Lung (tissue), 17 donors: ENCODE measurements at places on chromosomes 5 and 9. TPM values are rescaled to one million over a fixed set of nuclear protein-coding genes. Genes with fewer than 3 reads are reported as not detected.
A peak's percentile ranks its signal among the peaks of the same experiment; 100 is the strongest.

Gene CLIC3
- total RNA-seq: 115 TPM

Gene LIX1
- total RNA-seq: not detected

Gene SWI5
- total RNA-seq: 19.6 TPM

Gene GAS1
- total RNA-seq: 21.2 TPM

GRCh38 chr9:81231011-81231410 is 458.3 kb downstream of the TLE1 start:
- no peaks in the 10 kb centered on the region for H3K36me3 ChIP-seq
- H3K4me1 ChIP-seq: no peaks in the 10 kb centered on the region
- H3K27ac ChIP-seq: no peak overlapping the region
- H3K27me3 ChIP-seq: no peaks in the 10 kb centered on the region

GRCh38 chr5:160802592-160802991 is 49.4 kb downstream of the ATP10B start:
- no peak overlapping the region for H3K4me3 ChIP-seq
- no peaks in the 10 kb centered on the region for H3K27me3 ChIP-seq
- no peak overlapping the region for H3K27ac ChIP-seq
- H3K36me3 ChIP-seq: no peaks in the 10 kb centered on the region
- H3K4me1 ChIP-seq: peaks cover 10% of the 10 kb centered on the region

- no peak for DNase-seq
- no peaks in the 10 kb centered on the region for H3K36me3 ChIP-seq
- peaks cover 2% of the 10 kb centered on the region for H3K27me3 ChIP-seq
- H3K27ac ChIP-seq: no peak overlapping the region
Observed at GRCh38 chr5:170606941-170607340, 103.1 kb downstream of the KCNIP1 start.

GRCh38 chr5:157384971-157385709 is 74.9 kb upstream of the NIPAL4 start:
- peaks cover 6% of the 10 kb centered on the region for H3K4me1 ChIP-seq
- peak; percentile 61 for DNase-seq
- H3K27me3 ChIP-seq: no peaks in the 10 kb centered on the region
- H3K36me3 ChIP-seq: no peaks in the 10 kb centered on the region

DNA sequence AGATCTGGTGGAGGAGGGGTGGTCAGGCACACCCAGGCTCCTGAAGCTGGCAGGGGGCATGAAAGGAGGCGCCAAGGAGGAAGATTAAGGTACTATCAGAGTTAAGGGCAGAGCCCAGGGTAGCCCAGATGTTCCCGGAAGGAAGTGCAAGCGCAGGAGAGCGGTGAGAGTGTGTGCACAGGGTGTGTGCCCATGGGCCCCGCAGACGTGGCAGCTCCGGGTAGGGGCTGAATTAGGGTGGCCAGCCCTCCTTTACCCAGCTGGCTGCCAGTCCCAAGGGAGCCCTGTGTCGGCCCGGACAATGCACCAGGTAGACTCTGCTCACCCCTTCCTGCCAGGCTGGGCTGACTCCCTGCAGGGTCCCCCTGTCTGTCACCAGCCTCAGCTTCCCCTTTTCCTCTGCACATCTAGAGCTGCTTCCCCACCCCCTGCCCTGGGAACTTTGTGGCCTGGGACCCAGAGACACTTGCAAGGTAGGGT is at the start of gene SMIM33:
TSS of gene SMIM33 (plus strand) at position 184 of the 480 bp plus-strand sequence. CDS start at position 302, 118 bp downstream.
- H3K27ac ChIP-seq: no peak within 1 kb of the TSS
- H3K4me1 ChIP-seq: peaks cover 8% of the 10 kb centered on the region

DNA sequence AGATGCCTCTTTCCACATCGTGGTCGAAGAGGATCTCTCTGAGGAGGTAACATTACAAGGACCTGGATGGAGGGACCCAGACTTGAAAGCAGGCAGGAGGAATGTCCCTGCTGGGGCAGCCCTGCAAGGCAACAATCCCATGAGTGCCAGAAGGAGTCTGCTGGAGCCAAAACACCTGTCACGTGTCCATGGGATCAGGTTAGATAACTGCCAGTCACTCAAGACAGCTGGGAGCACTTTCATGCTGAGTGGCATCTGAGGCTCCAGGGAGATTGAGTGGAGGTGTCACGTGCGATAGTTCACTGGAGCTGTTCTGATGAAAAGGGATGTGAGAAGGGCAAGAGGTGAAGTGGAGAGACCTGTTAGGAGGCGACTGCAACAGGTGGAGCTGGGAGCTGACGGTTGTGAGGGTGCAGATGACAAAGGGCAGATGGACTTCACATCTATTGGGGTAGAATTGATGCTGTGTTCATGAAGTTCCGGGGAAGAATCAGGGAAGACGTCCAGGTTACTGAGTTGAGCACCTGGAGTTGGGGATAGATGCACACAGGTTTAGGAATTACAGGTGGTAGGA is 68.4 kb downstream of the ICE1 start:
- H3K4me3 ChIP-seq: no peak overlapping the region
- H3K27ac ChIP-seq: no peak overlapping the region
- H3K4me1 ChIP-seq: no peaks in the 10 kb centered on the region
- H3K36me3 ChIP-seq: peaks cover 11% of the 10 kb centered on the region
- H3K27me3 ChIP-seq: no peaks in the 10 kb centered on the region

GRCh38 chr5:179245031-179245430 is 100.2 kb downstream of the ADAMTS2 start:
- no peak overlapping the region for H3K4me3 ChIP-seq
- DNase-seq: no peak
- H3K4me1 ChIP-seq: peaks cover 5% of the 10 kb centered on the region
- peaks cover 3% of the 10 kb centered on the region for H3K27me3 ChIP-seq
